ENCODE measurements at places on chromosomes 1 and 21. TPM values are rescaled to one million over a fixed set of nuclear protein-coding genes. Genes with fewer than 3 reads are reported as not detected.

- DNase-seq = peak; percentile 43
Measured at GRCh38 chr1:202143011-202143767, 1.3 kb downstream of the ARL8A start.

The RUNX3 gene
- 156 TPM for total RNA-seq

DNA sequence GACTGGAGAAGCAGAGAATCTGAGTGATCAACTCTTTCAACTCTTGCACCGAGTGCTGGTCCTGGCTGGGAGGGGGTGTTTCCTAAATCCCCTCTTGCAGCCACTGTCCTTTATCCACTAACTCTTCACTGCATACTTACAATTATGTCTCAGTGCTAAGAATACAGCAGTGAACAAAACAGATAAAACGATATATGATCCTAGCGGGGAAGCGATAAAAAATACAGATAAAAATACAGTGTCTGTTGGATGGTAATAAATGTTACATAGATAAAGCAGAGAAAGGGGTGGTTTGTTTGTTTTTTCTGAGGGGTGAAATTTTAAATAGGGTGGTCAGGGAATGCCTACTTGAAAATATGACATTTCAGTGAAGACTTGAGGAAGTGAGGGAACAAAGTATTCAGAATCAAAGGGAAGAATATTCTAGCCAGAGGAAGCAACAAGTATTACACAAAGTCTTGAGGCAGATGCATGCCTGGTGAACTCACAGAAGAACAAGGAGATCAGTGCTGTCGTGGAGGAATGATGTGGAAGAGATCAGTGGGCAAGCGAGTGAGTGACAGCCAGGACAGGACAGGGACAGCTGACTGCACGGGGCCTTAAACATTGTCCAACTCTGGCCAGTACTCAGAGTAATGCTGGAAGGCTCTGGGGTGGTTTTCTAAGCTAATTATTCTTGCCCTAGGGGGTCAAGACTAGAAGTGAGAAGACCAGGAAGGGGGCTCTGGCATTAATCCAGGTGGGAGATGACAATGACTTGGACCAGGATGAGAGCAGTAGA is 110.0 kb downstream of the APP start:
- no peak for DNase-seq

- no peak for DNase-seq
Measured at GRCh38 chr1:13619909-13620308, 36.3 kb downstream of the PDPN start.

The NCF2 gene
- 8.7 TPM for total RNA-seq

GRCh38 chr1:98288494-98288893 is 367.7 kb upstream of the DPYD start:
- DNase-seq = no peak
